ENCODE measurements at places on chromosomes 6 and 20.

- DNase-seq: peak; percentile 39
These were observed 1.1 kb upstream of the JPH2 start for GRCh38 chr20:44187772-44188709.

DNA sequence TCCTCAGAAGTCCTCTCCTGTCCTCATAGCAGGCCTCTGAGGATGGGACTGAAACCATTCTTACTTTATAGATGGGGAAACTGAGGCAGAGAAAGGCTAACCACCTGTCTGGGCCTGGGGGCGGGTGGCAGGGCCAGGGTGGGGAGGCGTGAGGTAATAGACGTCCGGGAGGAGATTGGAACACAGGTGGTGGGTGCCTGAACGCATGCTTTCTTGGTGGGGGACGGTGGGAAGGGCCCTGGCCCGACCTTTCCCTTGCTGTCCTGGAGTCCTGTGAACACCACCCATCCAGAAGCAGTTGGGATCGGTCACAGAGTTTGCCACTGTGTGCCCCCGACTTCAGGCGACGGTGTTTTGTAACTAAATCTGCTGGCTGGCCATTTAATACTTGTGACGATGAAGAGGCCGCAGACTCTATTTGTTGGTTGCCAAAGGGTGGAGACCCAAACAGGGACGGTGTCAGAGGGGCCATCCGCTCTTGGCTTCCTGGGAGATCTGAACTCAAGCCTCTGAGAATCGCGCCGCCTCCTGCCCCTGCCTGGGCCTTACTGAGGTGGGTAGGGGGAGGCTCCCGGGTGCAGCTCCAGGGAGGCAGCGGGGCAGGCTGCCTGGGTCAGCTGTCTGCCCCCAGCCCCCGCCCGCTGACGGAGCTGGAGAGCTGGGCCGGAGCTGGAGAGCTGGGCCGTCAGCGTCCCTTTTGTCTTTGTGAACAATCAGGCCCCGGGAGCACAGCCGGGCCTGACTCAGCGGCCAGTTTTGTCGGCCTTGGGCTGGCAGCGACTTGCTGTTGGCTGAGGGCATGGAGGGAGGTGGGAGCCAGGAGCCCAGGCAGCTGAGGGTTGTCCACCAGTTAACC is 4.1 kb downstream of the RBM38 start:
- peak; percentile 13 for DNase-seq

GRCh38 chr6:17600527-17601385 is 654 bp downstream of the FAM8A1 start:
- DNase-seq: peak; percentile 30

GRCh38 chr20:8994045-8994444 is 74.8 kb upstream of the PLCB4 start:
- DNase-seq: no peak

DNA sequence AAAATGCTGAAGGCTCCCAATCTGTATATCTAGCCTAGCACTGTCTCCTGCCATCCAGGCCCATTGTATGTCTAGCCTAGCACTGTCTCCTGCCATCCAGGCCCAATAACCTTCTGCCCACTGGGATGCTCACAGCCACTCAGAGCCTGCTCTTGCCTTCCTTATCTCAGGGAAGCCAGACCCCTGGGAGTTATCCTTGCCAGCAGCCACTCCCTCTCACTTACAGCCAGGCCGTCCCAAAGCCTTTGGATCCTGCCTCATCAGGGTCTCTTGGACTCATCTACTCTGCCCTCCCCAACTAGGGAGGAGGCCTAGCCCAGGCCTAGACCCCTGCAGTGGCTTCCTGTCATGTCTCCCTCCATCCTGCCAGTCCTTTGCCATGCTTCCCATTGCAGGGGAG is 37.3 kb downstream of the KIF3B start:
- no peak for DNase-seq

GRCh38 chr6:85412911-85413430 is 36.9 kb upstream of the NT5E start:
- no peak for DNase-seq

GRCh38 chr6:112416866-112417265 is 69.7 kb downstream of the RFPL4B start:
- DNase-seq: peak; percentile 4

DNA sequence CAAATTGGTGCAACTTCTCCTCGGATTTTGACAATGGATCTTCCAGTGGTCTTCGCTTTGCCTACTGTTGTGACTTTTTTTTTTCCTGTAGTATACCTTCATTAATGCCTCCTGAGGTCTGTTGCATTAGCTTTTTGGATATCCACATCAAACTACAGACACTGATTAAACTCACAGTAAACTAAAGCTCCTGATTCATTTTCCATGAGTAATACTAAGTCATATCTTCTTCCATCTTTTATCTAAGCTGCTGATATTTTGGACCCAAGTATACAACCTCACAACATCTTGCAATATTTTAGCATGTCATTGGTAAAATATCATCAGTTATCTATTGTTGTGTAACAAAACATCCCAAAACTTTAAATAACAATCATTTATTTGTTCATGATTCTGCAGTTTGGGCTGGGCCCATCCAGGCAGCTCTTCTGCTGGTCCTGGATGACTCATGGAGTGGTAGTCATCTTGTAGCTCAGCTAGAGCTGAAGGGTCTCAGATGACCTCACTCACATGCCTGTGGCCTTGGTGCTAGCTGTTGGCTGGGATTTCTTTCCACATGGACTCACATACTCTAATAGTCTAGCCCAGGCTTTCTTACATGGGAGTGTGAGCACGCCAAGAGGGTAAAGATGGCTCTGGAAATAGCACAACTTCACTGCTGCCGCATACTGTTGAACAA is 78.3 kb upstream of the SRSF6 start:
- peak; percentile 7 for DNase-seq

GRCh38 chr20:43746344-43747137 is 19.7 kb upstream of the GTSF1L start:
- no peak for DNase-seq

GRCh38 chr20:57622579-57623381 is 2.6 kb upstream of the ZBP1 start:
- peak; percentile 71 for DNase-seq

- DNase-seq: no peak
These were observed 97.0 kb downstream of the RAMACL start for GRCh38 chr6:166489301-166490155.

GRCh38 chr6:37942606-37943376 is 123.3 kb downstream of the ZFAND3 start:
- DNase-seq: no peak

GRCh38 chr6:129473546-129473945 is 236.4 kb downstream of the ARHGAP18 start:
- DNase-seq: no peak

DNA sequence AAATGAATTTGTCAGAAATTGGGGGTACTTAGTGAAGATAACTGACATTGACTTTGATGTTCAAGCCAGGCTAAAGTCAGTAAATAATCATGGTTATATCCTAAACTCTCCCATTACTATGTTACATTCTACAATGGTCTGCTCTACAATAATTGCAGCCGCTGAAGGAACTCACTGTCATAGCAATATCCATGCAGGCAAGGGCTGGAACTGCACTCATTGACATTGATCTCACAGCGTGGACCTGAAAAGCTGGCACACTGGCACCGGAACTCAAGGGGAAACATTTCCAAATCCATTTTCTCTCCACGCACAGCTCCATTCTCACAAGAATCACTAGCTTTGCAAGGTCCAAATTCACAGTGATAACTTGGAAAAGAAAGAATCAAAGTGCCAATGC is 702.7 kb downstream of the EYS start:
- DNase-seq: no peak

DNA sequence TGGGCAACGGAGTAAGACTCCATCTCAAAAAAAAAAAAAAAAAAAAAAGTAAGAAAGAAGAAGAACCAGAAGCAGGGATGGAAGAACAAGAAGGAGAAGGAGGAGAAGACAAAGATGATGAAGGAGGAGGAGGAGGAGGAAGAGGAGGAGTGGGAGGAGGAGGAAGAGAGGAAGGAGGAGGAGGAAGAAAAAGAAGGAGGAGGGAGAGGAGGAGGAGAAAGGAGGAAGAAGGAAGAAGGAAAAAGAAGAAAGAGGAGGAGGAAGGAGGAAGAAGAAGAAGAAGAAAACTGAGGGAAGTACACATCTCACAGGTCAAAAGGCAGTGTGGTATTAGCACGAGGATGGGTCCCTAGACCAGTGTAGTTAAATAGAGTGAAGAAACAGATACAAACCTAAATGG is 65.1 kb upstream of the SCAF8 start:
- DNase-seq: no peak
